HEK293T (cell line): ENCODE measurements at places on chromosomes 2 and 18.

DNA sequence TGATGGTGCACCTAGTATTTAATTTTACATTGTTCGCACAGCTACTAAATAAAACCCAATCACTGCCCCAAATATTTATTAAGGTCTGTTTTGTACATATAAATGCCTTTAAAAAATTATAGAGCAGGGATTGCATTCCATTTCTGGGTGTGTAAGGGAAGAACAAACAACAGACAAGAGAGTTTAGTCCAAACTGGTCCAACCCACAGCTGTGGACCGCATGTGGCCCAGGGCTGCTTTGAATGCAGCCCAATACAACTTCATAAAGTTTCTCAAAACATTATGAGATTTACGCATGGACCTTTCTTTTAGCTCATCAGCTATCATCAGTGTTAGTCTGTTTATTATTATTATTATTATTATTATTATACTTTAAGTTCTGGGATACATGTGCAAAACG is 114.8 kb upstream of the LRATD1 start:
- DNase-seq, result no peak

- DNase-seq, result no peak
Measured at GRCh38 chr2:150588506-150588870, 101.0 kb upstream of the RND3 start.

GRCh38 chr2:237860273-237860935 is 981 bp downstream of the RAMP1 start:
- no peak for DNase-seq

DNA sequence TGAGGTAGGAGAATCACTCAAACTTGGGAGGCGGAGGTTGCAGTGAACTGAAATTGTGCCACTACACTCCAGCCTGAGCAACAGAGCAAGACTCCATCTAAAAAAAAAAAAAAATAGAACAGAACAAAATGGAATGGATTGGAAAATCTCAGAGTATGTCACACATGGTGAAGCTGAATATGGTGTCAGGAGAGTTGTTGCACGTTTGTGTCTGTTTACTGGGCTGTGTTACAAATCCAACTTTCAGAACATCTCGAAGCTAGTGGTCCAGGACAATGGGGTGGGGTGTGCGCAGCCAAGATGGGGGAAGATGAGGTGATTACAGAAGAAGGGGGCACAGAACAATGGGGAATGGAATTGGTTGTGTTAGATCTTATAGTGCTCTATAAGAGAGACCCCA is 17.6 kb downstream of the SAG start:
- no peak for DNase-seq

DNA sequence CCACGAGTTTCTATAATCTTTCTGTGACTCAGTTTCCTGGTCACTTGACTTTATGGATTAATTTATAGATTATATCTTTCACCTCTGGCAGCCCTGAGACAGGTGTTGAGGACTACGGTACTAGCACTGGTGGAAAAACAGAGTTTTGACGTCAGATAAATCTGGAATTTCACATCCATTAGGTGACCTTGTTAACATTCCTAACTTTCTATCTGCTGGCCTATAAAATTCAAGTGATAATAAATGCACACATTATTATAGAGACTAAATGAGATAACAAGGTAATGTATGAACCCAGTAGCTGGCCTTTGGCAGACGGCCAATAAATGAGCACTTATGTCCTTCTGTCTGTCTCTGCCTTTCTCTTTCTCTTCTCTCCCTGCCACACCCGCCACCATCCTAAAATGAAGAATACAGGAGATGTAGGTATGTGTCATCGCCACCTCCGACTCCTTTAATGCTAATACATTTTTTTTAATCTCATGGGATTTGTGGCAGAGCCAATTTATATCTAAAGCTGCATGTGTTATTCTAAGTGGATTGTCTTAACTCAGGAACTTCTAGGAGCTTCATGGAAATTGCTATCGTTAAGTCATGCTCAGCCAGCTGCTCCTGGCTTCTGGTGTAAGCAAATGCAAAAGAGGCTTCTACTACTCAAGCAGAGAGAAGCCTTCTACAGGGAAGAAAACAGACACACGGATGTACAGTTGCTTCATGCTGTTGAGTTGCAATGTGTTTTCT is 2.3 kb downstream of the TM4SF20 start:
- DNase-seq, result no peak

DNA sequence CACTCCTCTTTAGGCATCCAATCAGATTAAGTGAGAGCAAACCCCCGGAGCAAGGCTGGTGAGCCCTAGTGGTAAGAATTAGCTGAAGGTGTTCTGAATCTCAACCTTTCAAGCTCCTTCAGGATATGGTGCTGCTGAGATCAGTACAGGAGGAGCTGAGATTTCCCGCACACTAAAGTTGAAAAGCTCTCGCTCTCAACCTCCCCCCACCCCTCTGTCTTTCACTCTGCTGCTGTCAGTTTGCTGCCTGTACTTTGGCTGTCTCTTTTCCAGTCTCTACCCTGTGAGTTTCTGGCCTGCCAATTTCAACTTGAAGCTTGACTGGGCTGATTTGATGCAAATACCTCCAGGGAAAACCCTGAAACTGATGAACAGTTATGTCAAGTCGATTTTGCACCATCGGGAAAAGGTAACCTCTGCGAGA is 15.7 kb downstream of the ZEB2 start:
- DNase-seq, result no peak
